Fibroblast of skin of right quadriceps (primary cell): ENCODE measurements at places on chromosomes 16 and 17.

- DNase-seq: peak; percentile 42
Observed at GRCh38 chr17:33038740-33039139, 47.1 kb downstream of the SPACA3 start.

GRCh38 chr16:81403601-81404391 lies 40.8 kb upstream of the CMIP start:
- peak; percentile 48 for DNase-seq

DNA sequence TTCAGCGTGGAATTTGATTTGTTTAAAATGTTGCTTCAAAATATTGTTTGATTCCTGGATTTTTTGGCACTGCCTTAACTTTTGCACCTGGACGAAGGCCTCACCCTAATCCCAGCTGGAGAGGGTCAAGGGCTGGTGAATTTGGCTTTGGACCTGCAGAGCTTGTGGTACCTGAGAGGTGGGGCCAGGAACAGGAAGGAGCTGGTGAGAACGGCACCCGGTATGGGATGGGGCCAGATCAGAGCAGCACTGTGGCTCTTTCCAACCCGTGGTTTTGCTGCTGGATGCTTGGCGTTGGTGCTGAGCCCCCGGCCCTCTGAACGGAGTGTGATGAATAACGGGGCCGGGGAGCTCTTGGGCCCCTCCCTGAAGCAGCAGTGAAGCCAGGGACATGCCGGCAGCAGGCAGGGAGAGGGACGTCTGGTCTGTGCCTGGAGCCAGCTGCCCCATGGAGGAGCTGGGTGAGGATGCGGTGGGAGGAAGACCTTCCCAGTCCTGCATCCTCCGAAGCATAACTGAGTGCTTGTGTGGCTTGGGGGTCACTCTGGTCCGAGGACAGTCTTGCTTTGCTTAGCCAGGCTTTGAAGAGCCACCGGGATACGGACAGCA lies 275.4 kb downstream of the SEC14L1 start:
- no peak for DNase-seq

DNA sequence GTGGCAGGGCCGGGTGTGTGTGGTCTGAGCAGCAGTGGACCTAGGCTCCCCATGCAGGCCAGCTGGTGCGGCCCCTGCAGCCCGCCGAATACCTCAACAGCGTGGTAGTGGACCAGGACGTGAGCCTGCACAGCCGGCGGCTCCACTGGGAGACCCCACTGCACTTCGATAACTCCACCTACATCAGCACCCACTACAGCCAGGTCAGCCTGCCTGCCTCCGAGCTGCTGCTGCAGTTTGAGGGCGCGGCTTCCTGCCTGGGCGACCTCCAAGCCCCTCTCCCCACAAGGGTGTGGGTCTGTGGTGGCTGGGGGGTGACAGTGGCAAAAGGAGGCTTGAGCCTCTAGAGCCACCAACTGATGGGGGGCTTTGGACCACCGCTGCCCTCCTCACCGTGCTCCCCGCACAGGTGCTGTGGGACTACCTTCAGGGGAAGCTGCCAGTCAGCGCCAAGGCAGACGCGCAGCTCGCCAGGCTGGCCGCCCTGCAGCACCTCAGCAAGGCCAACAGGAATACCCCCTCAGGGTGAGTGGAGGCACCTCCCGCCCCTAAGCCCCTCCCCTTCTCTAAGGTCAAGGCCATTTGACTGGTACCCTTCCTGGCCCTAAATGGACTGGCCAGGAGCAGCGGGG lies 8.4 kb upstream of the SMIM5 start:
- no peak for DNase-seq

- DNase-seq: no peak
Observed at GRCh38 chr17:79595471-79595870, 15.4 kb downstream of the RBFOX3 start.

- no peak for DNase-seq
Observed at GRCh38 chr17:72177738-72178137, 56.9 kb downstream of the SOX9 start.

GRCh38 chr17:64084940-64085649 lies 44.8 kb downstream of the ERN1 start:
- no peak for DNase-seq

GRCh38 chr17:4365628-4366326 lies 698 bp downstream of the UBE2G1 start:
- peak; percentile 19 for DNase-seq

DNA sequence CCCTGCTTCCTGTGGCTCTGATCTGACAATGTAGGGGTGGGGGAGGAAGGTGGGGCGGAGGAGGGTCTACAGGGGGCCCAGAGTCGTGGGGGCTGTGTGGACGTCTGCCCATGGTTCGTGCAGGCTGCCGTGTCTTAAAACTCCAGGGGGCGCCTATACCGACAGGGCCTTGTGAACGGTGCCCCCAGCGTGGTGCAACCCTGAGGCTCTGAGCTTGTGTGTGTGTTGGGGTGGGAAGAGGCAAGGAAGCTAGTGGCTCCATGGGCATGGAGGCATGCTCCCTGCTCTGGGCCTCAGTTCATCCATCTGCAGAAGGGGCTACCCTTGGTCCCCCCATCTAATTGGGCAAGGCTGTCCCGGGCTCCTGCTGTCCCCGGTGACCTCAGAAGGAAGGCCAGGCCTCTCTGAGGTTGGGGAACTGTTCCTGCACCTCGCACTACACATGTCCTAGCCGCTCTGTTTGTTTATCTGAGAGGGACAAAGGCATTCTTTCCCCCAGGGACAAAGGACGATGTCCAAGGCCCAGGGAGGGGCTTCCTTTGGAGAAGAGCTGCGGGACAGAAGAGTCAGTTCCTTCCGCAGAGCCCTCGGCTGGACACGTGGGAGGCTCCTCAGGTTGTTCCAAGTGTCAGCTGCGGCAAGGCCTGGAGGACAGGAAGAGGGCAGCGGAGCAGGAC lies 13.5 kb downstream of the CA4 start:
- DNase-seq: no peak

- DNase-seq: peak; percentile 35
Observed at GRCh38 chr16:83899272-83899897, 470 bp downstream of the MLYCD start.

DNA sequence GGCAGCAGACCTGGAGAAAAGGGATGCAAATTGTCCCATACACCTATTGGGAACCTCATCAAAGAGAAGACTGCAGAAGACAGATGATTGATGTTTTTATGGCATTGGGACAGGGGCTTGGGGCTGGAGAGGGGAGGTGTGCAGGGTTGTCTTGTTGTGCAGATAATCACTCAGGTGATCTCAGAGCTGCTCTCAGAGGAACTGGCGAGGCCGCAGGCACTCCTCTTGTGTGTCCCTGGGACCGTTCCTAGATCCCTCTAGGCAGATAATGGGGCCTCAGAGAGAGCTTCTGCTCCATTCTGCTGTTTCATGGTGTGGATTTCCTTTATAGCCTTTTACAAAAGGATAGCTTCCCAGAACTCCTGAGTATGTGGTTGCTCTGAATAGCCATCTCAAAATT lies 1.6 kb downstream of the RNF213 start:
- no peak for DNase-seq

DNA sequence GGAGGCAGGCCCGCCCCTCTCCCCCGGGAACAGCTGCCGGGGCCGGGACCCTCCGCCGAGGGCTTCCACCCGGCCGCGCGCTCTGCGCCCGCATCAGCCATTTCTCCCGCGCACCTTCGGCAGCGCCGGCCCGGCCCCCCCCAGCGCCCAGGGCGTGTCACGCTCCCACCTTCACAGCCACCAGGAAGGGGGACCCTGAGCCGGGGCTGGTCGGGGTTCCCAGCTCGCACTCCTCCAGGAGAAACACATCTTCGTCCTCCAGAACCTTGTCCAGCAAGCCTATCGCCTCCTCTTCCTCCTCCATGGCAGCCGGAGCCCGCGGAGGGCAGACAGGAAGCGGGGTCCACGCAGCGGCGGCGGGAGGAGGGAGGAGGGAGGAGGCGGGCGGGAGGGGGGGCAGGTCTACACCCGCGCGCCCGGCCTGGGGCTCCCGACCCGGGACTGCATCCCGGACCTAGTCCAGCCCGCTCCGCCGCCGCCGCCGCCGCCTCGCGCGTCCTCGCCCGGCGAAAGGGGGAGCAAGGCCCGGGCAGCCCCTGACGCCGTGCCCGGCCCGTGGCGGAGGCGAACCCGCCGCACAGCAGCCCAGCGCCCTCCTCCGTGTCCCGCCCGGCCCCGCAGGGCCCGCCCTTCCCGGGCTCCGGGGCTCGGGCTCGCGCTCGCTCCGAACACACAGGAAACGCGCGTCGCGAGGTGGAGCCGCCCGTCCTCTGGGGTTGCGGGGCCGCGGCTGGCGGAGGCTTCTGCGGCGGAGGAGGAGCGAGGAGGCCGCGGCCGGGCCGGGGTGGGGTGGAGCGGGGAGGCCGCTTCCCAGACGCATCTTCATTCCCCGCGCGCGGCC lies 70.8 kb downstream of the ABR start:
- DNase-seq: peak; percentile 53

DNA sequence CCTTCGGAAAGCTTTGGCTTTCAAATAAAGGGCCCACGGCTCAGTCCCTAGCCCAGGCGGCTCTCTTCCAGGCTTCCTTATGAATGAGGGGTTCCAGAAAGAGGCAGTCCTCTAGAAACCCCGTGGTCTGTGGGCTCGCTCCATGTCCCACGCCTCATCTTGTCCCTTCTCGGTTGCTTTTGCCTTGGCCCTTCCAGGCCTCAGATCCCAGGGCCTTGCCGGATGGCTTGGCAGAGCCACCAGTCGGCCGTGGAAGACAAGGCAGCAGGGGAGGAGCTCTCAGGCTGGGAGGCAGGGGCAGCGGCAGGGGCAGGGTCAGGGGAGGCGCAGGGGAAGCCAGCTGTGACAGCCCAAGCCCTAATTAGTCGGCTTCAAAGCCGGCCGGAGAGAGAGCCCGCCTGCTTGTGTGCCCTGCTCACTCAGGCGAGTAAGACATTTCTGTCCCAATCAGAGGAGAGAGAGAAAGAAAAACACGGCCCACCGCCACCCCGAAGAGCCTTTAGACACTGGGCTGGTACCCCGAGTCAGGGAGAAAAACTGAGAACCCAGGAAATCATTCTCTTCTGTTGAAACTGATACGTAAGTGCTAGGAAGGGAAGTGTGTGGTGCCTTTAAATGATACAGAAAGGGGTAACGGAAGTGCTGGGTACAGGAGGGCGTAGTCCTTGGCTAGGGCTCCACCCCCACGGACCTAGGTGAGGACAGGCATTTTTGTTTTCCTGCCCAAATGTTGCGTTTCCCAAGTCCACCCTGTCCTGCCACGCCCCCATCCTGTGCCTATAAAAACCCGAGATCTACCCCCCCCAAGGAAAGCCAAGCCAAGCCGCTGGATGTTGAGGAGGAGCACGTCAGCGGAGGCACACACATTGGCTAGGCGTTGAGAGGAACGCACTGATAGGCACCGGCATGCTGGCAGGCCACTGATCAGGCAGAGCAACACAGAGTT lies 27.8 kb upstream of the MEIOC start:
- no peak for DNase-seq

- no peak for DNase-seq
Observed at GRCh38 chr16:78220571-78220970, 121.1 kb downstream of the WWOX start.

- DNase-seq: no peak
Observed at GRCh38 chr17:9356488-9356911, 219.1 kb downstream of the STX8 start.

- no peak for DNase-seq
Observed at GRCh38 chr17:945672-946071, 33.9 kb downstream of the NXN start.

DNA sequence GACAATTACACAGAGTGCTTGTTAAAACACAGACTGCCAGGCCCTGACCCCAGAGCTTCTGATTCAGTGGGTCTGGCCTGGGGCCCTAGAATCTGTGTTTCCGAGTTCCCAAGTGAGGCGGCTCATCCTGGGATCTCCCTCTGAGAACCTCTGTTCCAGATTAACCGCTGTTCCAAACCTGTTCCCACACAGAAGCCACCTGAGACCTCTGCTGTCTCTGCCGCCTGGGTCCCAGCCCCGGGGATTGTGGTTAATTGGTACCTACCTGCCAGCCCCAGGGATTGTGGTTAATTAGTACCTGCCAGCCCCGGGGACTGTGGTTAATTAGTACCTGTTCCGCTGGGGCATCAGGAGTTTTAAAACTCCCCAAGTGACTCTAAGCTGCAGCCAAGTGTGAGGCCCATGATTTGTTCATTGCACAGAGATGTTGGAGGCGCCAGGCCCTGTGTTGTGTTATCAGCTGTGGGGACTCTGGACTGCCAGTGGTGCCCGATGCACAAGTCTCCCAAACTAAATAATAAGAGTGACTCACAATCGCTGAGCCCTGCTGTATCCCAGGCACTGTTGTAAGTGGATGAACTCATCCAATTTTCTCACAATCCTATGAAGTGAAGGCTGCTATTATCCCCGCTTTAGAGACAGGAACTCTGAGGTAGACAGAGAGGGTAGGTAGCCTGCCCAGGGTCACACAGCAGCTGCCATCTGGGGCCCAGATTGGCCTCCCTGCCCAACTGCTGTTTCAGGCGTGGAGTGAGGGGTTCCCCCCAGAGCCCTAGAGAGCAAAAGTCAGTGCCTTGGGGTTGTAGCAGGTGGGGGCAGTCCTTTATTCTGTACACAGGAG lies 219.7 kb downstream of the IRF8 start:
- no peak for DNase-seq

DNA sequence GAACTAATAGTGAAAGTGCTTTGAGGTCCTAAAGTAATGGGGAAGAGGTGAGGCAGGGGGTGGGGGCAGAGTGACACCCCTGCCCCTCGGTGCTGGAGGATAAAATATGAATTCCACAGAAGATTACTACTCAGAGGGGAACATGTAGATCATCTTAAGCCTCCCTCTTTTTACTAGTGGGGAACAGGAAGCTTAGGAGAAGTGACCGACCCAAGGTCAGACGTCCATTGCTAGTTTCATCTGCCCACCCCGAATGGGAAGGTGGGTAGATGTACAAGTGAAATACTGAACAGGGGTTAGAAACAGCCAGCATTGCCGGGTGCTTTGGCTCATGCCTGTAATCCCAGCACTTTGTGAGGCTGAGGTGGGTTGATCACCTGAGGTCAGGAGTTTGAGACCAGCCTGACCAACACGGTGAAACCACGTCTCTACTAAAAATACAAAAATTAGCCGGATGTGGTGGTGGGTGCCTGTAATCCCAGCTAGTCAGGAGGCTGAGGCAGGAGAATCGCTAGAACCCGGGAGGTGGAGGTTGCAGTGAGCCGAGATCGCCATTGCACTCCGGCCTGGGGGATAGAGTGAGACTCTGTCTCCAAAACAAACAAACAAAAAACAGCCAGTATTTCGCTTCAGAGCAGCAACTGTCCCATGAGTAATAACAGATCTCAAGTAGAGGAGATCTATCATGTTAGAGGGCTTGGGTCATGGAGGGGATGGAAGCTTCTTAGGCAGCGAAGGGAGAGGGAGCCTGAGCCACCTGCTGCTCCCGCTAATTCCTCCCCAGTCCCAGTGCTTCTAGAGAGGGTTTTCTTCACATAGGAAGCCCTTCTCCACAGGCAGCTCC lies 1.2 kb upstream of the NR1D1 start:
- no peak for DNase-seq

GRCh38 chr17:14334276-14334840 lies 33.5 kb downstream of the HS3ST3B1 start:
- no peak for DNase-seq
